ENCODE measurements at places on chromosomes 4 and X. TPM values are rescaled to one million over a fixed set of nuclear protein-coding genes. Genes with fewer than 3 reads are reported as not detected.

Gene XAGE1A
- total RNA-seq, result not detected

Gene DCAF12L2
- not detected for total RNA-seq

Gene DCAF12L1
- total RNA-seq, result not detected

Gene CT45A2
- not detected for total RNA-seq

Gene CD38
- total RNA-seq, result 128 TPM

Gene SSX2
- total RNA-seq, result not detected

DNA sequence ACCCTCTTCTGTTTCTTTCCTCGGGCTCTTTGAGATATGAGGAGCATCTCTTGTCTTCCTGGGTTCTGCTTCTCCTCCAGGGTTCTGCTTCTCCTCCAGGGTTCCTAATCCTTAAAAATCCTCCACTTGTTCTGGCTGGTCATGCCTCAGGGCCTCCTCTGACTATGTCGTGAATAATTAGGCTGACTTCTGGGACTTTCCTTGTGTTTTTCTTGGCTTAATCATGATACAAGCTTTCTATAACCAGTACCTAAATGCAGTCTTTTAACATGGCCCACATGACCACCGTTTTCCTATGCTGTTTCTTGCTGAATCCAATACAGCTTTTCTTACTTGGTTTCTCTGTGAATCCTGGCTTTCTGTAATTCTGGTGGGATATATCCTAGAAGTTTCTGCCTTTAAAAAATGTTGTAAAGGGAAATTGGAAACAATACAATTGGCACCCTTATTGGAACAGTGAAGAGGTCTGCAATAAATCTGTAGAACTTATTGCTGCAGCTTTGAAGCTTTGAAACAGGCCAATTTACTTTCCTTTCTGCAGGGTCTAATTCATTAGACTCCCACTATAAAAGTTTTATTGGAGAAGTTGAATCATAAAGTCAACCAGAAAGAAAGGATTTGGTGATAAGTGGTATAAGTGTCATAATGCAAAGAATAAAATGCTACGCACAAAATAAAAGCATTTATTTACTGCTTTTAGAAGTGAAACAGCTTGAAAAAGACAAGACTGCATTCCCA is 213.1 kb downstream of the UGT8 start:
- H3K27ac ChIP-seq, result no peak overlapping the region
- H3K27me3 ChIP-seq, result no peaks in the 10 kb centered on the region
- H3K36me3 ChIP-seq, result no peaks in the 10 kb centered on the region
- no peak overlapping the region for H3K4me3 ChIP-seq

GRCh38 chr4:64777286-64777685 is 368.0 kb upstream of the TECRL start:
- no peak overlapping the region for H3K4me3 ChIP-seq
- no peak overlapping the region for H3K27ac ChIP-seq
- H3K27me3 ChIP-seq, result no peaks in the 10 kb centered on the region
- H3K36me3 ChIP-seq, result no peaks in the 10 kb centered on the region

- H3K27me3 ChIP-seq, result no peaks in the 10 kb centered on the region
- H3K4me1 ChIP-seq, result no peaks in the 10 kb centered on the region
- H3K27ac ChIP-seq, result no peak overlapping the region
- H3K4me3 ChIP-seq, result no peak overlapping the region
Measured at GRCh38 chrX:22730542-22730941, 269.2 kb upstream of the DDX53 start.

DNA sequence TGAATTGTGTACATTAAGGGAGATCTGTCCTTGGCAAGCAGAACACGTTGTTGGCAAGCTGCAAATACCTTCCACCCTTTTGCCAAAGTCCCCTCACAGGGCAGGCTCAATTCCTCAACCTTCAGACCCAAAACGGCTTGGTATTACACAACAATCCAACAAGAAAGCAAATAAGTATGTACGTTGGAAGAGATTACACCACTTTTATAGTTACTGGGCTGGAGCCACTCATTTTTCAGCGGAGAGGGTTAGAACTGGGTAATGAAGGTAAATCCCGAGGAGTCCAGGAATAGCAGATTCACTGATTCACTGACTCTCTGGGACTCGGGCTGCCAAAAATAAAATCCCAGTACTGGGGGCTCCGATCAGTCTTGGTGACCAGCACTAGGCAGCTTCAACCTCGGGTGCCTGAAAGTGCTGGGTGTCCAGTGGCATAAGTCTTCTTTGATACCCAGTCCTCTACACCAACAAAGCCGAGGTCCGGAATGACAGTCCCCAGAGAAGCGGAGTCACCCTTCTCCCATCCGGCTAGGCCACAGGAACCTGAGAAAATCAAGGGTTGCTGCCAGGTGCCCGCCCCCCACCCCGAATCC is 587 bp downstream of the TIMM8A start:
- H3K4me1 ChIP-seq, result peaks cover 15% of the 10 kb centered on the region
- peak overlapping the region; percentile 87 for H3K4me3 ChIP-seq
- peaks cover 16% of the 10 kb centered on the region for H3K36me3 ChIP-seq
- H3K27me3 ChIP-seq, result no peaks in the 10 kb centered on the region
- H3K27ac ChIP-seq, result peak overlapping the region; percentile 83
- DNase-seq, result no peak

DNA sequence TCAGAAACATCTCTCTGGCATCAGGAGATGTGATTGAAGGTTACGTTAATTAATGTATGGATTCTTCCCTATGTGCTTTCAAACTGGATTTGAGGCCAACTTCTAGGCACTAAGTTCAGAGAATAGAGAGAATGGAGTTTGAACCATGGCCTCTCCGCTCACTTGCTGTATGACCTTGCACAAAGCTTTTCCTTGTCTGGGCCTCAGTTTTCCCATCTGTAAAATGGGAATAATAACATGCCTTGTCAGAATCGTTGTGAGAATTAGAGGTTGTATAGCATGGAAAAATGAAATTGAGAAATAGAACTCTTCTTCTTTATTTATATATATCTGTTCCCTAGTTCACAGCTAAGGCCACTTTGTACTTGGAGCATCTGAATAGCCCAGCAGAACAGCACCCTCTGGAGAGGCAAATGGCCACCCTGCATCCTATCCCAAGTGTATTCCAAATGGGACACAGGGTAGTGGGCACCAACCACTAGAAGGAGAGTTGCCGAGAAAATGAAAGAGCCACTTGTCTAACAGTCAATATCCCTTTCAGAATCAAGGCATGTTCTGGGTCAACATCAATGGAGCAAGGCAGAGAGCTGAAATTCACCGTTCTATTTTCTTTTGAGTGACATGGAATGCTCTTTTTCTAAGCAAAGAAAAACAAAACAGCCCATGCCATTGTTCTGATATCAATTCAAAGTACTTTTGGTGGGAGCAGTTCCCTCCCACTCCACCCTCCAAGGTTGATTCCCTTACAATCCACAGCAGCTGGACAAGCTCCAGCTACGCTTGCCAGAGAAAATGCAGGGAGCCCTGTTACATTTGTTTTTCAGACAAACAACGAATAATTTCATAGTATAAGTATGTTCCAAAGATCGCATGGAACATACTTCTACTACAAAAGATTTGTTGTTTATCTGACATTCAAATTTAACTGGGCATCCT is 23.3 kb upstream of the MTM1 start:
- no peaks in the 10 kb centered on the region for H3K27me3 ChIP-seq
- no peak for DNase-seq
- H3K4me3 ChIP-seq, result no peak overlapping the region
- no peaks in the 10 kb centered on the region for H3K36me3 ChIP-seq

DNA sequence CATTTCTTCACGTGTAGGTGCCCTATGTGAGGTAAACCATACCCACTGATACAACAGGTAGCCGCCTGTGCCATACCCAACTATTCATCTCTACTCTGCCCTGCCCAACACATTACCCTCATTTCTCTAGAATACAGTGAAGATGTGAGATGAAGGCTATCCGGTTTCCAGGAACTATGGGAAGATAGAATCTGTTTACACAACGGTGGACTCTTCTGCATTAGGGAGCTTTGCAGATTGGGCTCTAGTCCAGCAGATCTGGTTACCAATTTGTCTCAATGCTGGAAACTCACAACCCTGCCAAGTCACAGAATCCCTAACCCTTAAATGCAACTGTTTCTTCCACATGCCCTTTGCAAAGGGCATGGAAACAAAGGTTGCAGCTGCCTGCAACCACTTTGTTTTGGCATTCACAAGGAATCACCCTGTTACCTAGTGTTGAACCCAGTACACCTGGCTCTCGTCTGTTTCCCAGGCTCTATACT is 6.4 kb upstream of the SLAIN2 start:
- H3K27ac ChIP-seq, result no peak overlapping the region
- peaks cover 6% of the 10 kb centered on the region for H3K27me3 ChIP-seq
- no peak for DNase-seq
- H3K36me3 ChIP-seq, result no peaks in the 10 kb centered on the region
- peaks cover 21% of the 10 kb centered on the region for H3K4me1 ChIP-seq

GRCh38 chr4:81455897-81456296 is 15.8 kb downstream of the RASGEF1B start:
- DNase-seq, result no peak
- H3K27me3 ChIP-seq, result no peaks in the 10 kb centered on the region
- no peak overlapping the region for H3K4me3 ChIP-seq
- H3K4me1 ChIP-seq, result peaks cover 19% of the 10 kb centered on the region
- no peaks in the 10 kb centered on the region for H3K36me3 ChIP-seq

DNA sequence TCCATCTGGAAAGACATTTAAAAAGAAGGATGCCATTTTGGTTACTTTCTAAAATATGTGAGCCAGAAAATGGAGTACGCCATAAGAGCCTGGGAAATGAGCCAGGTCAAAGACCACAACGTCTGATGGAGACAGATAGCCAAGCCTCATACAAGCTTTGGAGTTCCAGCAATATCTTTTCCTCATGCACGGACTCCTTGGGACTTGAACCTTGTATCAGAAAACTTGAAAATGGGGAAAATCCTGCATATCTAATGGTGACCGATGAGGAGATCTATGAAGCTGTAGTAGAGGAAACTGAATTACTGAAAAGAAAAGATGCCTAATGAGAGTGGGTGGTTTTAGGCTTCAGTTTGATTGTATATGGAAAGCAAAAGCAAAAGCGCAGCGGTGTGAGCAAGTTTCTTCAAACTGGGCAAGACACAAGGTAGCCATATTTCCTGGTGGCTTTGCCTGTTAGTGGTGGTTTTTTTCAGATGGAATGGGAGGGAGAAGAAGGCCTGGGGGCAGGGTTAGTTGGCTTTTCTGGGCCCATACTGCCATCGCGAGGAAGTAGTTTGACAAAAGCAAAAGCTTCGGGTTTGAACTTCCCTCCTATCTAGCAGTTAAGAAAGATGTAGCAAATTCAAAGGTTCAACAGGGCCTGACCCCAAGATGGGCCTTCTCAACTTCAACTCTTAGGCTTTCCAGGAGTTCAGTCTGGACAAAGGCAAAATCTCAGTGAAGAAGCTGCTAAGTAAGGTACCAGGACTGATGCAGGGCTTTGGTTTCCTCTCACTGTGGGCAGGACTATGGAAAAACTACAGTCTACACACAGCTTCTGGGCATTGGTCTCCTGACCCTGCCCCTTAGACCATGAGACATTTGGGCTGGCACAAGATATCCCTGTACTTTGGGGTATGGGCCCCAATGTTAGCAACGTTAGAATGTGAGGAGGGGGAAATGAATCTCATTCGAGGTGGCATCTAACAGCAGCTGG is 210.0 kb upstream of the STK26 start:
- H3K27ac ChIP-seq, result peak overlapping the region; percentile 91
- DNase-seq, result peak; percentile 80
- H3K4me3 ChIP-seq, result peak overlapping the region; percentile 71
- H3K4me1 ChIP-seq, result peaks cover 34% of the 10 kb centered on the region
